ENCODE measurements at places on chromosomes 7 and 10.

GRCh38 chr7:148390381-148390780, 200.2 kb upstream of the C7orf33 start:
- no peak for DNase-seq

DNA sequence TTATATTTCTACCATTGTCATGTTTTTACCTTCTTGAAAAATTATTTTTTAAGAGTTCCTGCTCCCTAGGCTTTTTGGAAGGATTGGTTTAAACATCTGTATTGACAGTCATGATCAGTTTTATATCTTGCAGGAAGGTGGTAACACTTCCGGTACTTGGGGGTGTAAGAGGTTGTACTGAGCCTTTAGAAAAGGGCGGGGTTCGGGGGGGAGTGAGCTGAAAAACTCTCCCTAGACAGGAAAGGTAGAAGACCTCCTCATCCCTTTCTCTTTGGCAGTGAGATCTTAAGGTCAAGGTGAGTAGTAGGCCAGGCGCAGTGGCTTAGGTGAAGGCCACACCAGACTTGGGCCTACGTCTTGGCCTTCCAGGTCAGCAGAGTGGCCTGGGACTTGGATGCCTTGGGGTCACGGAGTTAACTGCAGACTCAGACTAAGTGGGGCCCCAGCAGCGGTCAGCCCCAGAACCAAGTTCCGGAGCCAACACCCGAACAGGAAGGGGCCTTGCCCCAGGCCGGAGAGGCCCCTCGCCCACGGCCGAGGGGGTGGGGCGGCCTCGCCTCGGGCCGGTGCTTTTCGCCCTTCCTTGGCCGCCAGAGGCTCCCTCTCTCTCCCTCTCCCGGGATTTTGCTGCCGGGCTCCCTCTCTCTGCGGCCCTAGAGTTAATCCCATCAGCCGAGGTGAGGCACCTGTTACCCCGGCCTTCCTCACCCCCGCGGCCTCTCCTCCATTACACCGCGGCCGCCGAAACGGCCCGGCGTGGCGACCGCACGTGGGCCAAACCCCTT, at the start of gene PPP1R9A:
Gene PPP1R9A, plus strand, starts transcription at position 569 of the 785 bp plus-strand sequence. CDS start 2,520 bp downstream, outside the sequence.
- DNase-seq: no peak

GRCh38 chr7:2197436-2198155, 35.1 kb downstream of the MAD1L1 start:
- no peak for DNase-seq

DNA sequence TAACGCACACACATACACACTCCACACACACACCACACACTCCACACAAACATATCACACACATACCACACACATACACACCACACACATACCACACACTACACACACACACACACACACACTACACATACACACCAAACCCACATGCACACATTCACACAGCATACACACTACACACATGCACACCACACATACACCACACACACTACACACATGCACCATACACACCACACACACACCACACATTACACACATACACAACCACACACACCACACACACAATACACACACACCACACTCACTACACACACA, 66.3 kb downstream of the MKI67 start:
- DNase-seq: no peak

DNA sequence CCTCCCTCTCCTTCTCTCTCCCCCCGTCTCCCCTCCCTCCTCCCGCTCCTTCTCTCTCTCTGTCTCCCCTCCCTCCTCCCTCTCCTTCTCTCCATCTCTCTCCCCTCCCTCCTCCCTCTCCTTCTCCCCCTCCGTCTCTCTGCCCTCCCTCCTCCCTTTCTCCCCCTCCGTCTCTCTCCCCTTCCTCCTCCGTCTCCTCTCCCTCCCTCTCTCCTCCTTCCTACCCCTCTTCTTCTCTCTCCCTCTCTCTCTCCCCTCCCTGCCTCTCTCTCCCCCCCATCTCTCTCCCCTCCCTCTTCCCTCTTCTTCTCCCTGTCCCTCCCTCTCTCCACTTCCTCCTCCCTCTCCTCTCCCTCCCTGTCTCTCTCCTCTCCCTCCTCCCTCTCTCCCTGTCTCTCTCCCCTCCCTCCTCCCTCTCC, 32.2 kb downstream of the AP5Z1 start:
- DNase-seq: no peak

DNA sequence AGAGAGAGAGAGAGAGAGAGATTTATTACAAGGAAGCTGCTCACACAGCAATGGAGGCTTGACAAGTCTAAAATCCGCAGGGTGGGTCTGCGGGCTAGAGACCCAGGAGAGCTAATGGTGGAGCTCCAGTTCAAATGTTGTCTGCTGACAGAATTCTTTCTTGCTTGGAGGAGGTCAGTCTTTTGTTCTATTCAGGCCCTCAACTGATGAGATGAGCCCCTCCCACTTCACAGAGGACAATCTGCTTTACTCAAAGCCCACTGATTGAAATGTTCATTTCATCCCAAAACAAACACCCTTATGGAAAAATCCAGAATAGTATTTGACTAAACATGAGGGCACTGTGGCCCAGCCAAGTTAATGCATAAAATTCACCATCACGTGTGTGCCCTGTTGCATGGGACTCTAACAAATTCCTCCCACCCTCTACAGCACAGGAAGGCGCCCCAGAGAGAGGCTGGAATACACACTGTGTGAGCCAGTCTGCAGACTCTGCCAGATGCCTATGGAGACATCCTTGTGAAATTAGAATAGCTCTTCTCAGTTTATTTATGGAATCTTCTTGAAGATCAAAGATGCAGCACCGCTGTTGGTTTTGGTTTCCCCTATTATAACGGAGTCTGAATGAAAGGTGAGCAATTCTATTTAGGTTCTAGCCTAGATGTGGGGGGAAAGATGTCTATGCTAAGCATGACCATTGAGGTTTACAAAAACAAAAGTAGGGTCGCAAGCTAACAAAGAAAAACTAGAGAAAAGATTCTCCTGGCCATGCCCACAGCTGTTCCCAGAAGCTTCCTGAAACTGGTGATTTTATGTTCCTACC, 123.0 kb upstream of the SFMBT2 start:
- DNase-seq: no peak

GRCh38 chr10:6431861-6432260, 148.2 kb downstream of the PRKCQ start:
- no peak for DNase-seq

DNA sequence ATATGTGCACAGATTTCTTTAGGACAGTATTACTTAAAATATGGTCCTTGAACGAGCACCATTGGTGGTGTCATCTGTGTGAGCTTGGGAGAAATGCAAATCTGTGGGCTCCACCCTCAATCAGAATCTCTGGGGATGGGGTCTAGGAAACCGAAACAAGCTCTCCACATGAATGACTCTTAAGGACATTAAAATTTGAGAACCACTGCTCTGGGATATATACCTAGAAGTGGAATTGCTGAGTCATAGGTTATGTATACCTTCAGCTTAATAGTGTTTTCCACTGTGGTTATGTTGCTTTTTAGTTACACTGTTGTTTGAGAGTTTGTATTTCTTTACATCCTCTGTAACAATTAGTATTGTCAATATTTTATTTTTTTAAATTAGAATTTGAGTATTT, 24.0 kb downstream of the ZNRF2 start:
- DNase-seq: no peak

- DNase-seq: peak; percentile 84
Measured at GRCh38 chr10:48792687-48793096, 108.0 kb downstream of the WDFY4 start.

- peak; percentile 87 for DNase-seq
Measured at GRCh38 chr7:27166531-27167505, 1.5 kb upstream of the HOXA9 start.

DNA sequence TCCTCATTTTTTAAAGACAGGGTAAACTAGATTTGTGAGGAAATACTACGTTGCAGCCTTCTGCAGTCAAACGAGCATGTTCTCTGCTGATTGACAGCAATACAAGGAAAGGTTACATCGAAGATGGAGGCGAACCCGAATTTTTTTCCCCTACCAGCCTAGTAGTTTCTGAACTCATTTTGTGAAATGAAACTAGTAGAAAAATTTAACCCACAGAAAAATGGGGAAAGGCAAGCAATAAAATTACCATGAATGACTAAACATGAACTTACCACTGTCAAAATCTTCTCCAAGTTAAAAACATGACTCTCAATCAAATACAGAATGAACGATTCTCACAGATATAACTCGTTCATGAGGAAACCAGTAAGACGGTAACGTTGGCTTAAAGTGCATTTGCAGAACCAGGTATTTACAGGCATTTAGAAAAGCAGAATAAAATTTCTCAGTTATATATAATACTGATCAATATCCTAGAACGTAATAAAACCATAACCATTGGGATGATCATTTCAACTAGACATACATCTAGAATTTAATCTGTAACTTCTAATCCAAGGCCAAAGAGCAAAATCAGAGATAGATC, 73.9 kb downstream of the CELF2 start:
- no peak for DNase-seq

DNA sequence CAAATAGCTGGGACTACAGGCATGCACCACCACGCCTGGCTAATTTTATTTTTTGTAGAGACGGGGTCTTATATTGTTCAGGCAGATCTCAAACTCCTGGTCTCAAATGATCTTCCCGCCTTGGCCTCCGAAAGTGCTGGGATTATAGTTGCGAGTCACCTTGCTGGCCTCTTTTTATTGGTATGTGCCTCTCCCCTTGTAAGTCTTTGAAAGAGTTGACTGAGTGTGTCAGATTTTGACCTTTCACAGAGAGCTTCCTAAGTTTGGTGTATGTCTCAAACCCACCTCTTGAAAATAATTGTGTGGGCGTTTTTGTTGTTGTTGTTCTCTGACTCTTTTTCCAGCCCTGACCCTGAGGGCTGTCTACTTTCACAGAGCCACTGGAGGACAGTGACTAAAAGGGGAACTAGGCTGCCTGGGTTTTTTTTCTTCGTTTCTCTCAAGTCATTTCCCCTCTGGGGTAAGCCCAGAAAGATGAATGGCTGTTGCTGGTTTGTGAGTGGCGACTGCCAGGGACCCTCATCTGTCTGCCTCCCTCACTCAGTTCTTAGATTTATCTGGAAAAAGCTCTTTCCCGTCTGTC, 262.8 kb downstream of the ZEB1 start:
- DNase-seq: no peak

- DNase-seq: no peak
Measured at GRCh38 chr10:35316218-35316967, 19.9 kb upstream of the CCNY start.

DNA sequence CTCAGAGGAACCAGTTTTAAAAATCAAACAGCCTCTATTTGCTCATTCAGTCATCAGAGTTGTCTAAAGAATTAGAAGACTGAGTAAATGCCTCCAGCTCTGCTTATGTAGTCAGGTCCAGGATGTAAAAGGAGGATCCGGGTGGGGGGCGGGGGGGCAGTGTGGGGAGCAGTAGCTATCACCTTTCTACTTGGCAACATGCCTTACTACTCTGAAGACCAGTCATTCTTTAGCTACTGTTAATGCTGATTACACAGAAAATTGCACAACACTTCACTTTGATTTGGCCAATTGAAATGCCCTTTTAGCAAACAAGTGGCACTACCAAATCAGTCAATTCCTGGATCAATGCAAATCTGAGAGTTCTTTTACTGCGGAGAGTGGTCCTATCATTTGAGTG, 164.2 kb downstream of the NXPH1 start:
- DNase-seq: no peak

DNA sequence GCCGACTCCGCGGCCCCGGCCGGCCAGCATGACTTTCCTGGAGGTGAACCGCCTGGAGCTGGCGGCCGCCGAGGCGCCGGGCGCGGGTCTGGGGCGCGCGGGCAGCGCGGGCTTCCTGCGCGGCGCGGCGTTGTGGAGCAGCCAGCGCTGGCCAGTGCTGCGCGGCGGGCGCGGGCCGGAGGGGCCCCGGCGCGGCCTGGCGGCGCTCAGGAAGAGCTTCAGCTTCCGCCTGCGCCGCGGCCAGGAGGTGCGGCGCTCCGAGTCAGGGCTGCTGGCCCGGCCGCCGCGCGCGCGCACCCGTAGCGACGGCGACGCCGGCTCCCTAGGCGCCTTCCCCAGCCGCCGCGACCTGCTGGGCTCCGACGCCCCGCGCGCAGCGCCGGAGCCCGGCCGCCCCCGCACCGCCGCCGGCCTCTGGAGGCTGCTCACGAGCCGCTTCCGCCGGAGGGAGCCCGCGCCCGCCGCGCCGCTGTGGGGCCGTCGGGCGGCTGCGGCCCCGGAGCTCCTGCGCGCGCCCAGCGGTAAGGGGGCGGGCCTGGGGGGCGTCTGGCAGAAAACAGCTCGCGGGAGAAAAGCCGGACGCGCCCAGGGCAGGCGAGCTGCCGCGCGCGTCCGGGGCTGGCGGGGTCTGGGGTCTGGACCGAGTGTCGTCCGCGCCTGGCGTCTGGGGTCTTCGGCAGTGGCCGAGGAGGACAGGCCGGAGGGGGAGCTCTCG, 29.0 kb downstream of the AGAP3 start:
- DNase-seq: peak; percentile 28

- DNase-seq: peak; percentile 60
Measured at GRCh38 chr7:116633131-116633988, 38.6 kb upstream of the MET start.

- peak; percentile 14 for DNase-seq
Measured at GRCh38 chr7:40135317-40135610, 459 bp downstream of the SUGCT start.

- no peak for DNase-seq
Measured at GRCh38 chr7:83562960-83563359, 86.0 kb downstream of the SEMA3E start.

GRCh38 chr7:71457846-71458590, 326.1 kb downstream of the GALNT17 start:
- DNase-seq: no peak

DNA sequence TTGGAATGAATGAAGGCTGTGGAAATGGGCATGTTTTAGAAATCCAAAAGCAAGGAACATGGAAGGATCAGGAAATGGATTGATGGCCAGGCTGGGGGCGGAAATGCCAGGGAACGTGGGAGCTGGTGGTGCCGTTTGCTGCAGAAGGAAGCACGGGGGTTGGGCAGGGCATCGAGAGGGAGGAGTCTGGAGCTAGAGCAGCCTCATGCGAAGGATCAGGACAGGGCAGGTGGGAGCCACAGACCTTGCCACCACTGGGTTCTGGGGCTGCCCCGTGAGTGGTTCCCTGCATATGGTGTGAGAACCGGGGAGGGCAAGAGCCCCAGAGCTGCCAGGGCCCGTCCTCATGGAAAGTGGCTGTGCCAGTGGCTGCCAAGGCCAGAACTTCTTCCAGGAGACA, 193.8 kb upstream of the ZNF32 start:
- DNase-seq: no peak

- no peak for DNase-seq
Measured at GRCh38 chr7:157520249-157520648, 183.4 kb downstream of the DNAJB6 start.

GRCh38 chr10:8242295-8242872, 187.9 kb downstream of the GATA3 start:
- DNase-seq: no peak

GRCh38 chr10:77223526-77224460, 413.8 kb downstream of the KCNMA1 start:
- no peak for DNase-seq

DNA sequence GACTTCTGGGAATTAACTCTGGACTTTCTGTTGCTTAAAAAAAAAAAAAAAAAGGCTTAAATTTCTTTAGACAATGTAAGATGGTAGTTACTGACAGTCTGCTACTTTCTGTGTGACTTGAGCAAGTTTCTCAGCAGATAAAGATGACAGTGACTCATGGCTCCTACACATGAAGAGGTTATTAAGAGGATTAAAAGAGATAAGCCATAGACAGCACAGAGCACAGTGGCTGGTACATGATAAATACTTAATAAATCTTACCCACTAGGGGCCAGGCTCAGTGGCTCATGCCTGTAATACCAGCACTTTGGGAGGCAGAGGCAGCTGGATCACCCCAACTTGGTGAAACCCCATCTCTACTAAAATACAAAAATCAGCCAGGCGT, 174.8 kb downstream of the JAZF1 start:
- no peak for DNase-seq

Measured in AG10803 (cell line).